ENCODE measurements at places on chromosomes 5 and 9. TPM values are rescaled to one million over a fixed set of nuclear protein-coding genes. Genes with fewer than 3 reads are reported as not detected.

Gene FGF18
- total RNA-seq, result 3.1 TPM

Gene F12
- total RNA-seq, result 1.4 TPM

Gene TMEM250
- 13.0 TPM for total RNA-seq

Gene IL4
- not detected for total RNA-seq

Gene EGR1
- 15.8 TPM for total RNA-seq

Gene PCDHB2
- total RNA-seq, result 6.8 TPM

Gene ZBED3
- total RNA-seq, result 5.9 TPM

Gene FSD1L
- total RNA-seq, result 8.7 TPM

Gene CKS2
- total RNA-seq, result 17.4 TPM

Gene SYNPO
- 111 TPM for total RNA-seq

Gene DAB2
- total RNA-seq, result 112 TPM

Gene ADAMTS16
- total RNA-seq, result 0.09 TPM

Gene CER1
- total RNA-seq, result not detected

Gene SLC6A7
- not detected for total RNA-seq

Gene THBS4
- 4.2 TPM for total RNA-seq

Gene TMEM174
- not detected for total RNA-seq

Gene FYB1
- total RNA-seq, result 31.2 TPM

Gene PCDHGA5
- total RNA-seq, result 9.3 TPM

Gene C5
- 16.4 TPM for total RNA-seq

Gene FGF1
- 1.4 TPM for total RNA-seq

Gene SLC6A18
- total RNA-seq, result not detected

Gene RICTOR
- 102 TPM for total RNA-seq

Gene PDZD2
- 33.5 TPM for total RNA-seq

Gene CTNND2
- total RNA-seq, result 1.1 TPM

Gene GPR150
- 0.28 TPM for total RNA-seq

Gene SPIN1
- total RNA-seq, result 47.3 TPM

Gene RMRP
- 39,735 TPM for total RNA-seq

Gene TJP2
- total RNA-seq, result 104 TPM

Gene QRFP
- total RNA-seq, result not detected

Gene EIF4E1B
- total RNA-seq, result not detected

Gene TEX48
- total RNA-seq, result not detected

Gene STPG3
- not detected for total RNA-seq

Gene CDH12
- total RNA-seq, result 0.31 TPM

Gene CRB2
- 0.25 TPM for total RNA-seq

Gene NTNG2
- 2.2 TPM for total RNA-seq

Gene GFRA3
- not detected for total RNA-seq

Gene ACOT12
- not detected for total RNA-seq

Gene SNX30
- 63.1 TPM for total RNA-seq

Gene CCDC69
- 15.4 TPM for total RNA-seq

Gene TPPP
- 6.4 TPM for total RNA-seq

Gene BOD1
- 37.3 TPM for total RNA-seq

Gene SLCO6A1
- not detected for total RNA-seq

Gene PCDHGC4
- 8.7 TPM for total RNA-seq

Gene MYMK
- not detected for total RNA-seq

Gene SERF1B
- total RNA-seq, result 45.8 TPM

Measured in lung (tissue), 17 donors.